ENCODE measurements at places on chromosomes 5 and 9.

GRCh38 chr5:71706906-71707305 lies 12.2 kb upstream of the CARTPT start:
- DNase-seq: no peak

- no peak for DNase-seq
Measured at GRCh38 chr5:96329886-96330529, 103.0 kb downstream of the PCSK1 start.

DNA sequence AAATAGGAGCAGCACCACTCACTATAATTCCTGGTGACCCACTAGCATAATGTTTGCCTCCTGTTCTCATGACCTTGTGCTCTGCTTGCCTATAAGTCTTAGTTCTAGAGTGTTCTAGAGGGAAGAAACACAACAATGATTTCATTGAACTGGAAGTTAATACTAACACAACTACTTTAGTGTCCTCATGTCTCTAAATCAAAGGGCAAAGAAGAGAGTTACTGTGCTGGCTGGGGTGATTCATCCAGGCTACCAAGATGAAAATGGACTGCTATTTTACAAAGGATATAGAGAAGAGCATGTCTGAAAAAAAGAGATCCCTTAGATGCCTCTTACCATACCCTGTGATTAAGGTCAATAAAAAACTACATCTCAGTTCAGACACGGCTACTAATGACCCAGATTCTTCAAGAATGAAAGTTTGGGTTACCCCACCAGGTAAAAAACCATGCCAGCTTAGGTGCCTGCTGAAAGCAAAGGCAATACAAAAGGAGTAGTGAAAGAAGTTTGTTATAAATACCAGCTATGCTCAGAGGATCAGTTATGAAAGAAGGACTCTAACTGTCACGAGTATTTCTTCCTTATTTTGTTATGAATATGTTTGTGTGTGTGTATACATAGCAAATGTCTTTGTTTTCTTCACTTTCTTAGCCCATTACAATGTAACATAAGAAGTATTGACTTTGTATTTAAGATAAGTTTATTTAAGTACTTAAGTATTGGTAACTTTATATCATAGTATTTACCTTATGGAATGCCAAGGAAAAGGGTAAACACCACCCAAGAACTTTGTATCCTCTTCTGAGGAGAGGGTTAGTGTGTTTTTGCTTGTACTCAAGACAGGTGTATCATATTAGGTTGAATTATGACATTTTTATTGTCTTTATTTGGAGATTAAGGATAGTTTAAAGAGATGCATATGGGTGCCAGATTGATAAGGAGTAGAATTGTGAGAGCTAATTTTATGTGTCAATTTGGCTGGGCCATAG lies 314.1 kb upstream of the PTGER4 start:
- DNase-seq: no peak

GRCh38 chr9:91026266-91026665 lies 224.6 kb downstream of the SYK start:
- DNase-seq: no peak

DNA sequence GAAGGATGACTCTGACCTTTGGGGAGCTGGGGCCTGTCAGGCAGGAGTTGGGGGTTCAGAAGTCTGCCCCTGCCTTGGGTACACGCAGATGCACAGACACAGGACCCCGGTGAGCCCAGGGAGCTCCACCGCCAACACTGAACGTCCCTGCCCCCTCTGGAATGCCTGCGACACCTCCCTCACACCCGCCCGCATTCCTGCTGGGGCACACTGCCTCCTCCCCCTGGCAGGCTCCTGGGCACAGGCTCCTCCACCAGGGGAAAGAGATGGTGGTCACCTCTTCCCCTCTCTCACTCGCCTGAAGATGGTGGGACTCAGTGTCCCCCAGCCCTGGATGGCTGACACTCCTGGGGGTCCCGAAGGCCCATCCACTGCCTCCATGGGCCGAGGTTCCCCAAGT lies 12.0 kb downstream of the CRB2 start:
- no peak for DNase-seq

DNA sequence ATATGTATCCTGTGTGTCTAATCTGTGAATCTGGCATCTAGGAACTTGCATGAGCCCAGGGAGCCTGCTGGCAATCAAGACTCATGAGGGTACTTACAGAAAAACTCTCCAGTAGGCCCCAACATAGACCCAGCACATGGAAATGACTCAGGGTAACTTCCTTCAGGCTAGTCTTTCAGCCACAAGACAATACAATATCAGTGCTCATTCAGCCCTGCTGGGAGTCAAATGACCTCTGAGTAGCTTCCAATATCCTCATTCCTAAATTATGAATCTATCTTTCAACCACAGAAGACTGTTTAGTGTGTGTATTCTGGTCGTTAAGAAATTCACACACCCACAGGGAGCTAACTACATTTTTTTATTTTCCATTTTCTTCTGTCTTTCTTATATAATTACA lies 1273.0 kb downstream of the EFNA5 start:
- peak; percentile 88 for DNase-seq

DNA sequence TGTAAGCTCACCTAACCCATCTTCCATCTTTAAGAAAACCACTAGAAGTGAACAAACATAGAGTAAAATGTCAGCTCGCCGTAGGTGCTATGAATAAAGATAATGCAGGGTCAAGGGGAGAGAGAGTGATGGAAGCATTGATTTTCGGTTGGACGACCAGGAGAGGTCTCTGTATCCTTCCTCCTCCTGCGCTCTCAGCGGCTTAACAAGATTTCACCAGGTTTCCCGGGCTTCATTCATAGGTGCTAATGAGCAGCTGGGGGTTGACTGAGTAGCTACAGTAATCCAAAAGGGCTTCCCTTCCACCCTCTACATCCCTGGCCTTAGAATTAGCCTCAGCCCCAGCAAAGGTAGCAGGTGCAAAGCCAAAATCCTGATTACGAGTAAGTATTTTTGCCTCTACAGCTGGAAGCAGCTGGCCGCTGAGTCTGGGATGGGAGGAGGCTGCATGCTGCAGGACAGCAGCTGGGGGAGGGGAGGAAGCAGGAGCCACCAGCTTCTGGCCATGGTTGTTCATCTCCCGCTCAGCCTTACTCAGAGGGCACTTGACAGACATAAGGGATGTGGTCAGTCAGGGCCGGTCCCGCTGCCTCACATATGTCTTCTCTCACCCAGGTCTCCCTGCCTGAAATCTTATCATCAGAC lies 112.0 kb upstream of the IL12B start:
- DNase-seq: no peak

DNA sequence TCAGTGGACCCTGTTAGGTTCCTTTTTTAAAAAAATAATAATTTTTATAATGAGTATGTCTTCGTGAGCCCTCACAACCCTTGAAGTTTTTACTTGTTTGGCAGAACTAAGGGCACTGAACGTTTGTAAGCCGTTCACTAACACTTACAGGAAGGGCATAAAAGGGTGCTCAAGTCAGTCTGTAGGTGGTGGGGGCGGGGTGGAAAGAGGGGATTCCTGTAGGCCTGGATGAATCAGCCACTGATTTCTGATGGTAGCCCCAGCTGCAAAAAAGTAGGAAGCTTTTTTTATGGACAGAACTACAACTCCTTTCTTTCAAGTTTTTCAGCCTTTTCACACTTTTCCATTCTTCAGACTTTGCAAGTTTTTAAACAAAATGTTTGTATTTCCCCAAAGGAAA lies 35.8 kb downstream of the PIK3R1 start:
- no peak for DNase-seq

DNA sequence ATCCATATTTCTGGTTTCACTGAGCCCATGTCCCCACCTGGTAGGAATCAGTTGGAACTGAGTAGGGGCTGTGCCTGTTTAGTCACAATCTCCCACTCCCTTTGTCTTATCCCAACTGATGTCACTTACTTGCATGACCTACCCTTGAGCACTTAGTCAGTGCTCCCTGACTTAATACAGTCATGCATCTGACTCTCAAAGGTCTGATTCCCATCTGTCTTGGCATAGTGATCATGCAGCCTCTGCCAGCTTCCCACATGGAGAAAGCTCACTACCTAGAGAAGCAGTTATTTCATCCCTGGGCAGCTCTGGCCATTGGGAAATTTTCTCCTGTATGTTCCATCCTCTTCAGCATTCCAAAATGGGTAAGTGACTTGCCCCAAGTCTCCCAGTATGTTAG lies 24.8 kb downstream of the ABLIM3 start:
- no peak for DNase-seq

DNA sequence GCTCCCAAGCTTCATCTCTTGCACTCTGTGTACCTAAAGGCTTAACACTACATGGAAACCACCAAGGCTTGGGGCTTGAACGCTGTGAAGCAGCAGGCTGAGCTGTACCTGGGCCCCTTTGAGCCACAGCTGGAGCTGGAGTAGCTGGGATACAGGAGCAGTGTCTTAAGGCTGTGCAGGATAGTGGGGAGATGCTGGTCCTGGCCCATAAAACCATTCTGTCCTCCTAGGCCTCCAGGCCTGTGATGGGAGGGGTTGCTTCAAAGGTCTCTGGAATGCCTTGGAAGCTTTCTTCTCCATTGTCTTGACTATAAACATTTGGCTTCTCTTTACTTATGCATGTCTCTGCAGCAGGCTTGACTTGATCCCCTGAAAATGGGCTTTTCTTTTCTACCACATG lies 42.3 kb upstream of the DAPK1 start:
- no peak for DNase-seq

DNA sequence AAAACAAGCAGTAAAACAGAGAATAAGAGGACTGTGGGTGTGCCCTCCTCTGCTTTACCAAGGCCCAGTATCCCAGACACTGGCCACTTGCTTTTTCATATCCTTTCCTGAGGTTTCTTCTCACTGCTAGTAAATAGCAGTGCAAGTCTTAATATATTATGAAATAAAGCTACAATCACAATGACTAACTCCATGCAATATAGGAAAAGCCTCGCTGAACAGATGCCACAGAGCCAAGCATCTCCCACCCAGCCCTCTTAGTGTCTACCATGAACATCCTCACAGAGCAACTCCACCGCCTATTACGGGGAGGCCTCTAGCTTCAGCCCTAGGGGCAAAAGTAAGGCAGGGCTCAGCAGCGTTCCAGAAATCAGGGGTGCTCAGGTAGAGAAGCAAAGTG lies 130.7 kb upstream of the LHFPL2 start:
- DNase-seq: no peak

DNA sequence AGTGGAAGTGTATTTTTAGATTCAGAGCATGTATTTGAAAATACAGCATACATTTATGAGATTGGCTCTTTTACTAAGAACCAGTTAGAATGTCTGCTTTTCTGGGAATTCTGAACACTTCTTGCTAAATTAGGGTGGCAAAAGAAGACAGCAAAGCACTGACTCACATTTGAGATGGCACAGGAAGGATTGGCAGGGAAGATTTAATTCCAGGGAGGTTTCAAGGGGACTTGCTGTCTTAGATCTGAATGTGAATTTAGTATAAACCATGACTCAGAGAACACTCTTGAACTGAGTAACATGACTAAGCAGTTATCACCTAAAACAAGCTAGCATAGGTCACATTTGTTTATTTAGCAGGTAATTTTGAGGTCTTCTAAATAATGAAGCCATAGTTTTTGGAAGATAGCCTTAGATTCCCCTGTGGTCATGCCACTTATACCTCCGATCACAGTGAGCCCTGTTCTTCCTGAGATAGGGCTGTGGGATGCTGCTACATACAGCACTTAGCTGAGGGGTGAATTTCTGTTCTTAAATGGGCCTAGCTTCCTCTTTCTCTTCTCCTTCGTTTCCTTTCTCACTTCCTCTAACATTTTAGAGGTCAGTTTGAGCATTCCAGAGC lies 173.8 kb downstream of the PCSK1 start:
- no peak for DNase-seq

- no peak for DNase-seq
Measured at GRCh38 chr5:60687927-60688720, 11.8 kb downstream of the DEPDC1B start.

GRCh38 chr9:90449213-90449925 lies 193.3 kb downstream of the DIRAS2 start:
- no peak for DNase-seq

DNA sequence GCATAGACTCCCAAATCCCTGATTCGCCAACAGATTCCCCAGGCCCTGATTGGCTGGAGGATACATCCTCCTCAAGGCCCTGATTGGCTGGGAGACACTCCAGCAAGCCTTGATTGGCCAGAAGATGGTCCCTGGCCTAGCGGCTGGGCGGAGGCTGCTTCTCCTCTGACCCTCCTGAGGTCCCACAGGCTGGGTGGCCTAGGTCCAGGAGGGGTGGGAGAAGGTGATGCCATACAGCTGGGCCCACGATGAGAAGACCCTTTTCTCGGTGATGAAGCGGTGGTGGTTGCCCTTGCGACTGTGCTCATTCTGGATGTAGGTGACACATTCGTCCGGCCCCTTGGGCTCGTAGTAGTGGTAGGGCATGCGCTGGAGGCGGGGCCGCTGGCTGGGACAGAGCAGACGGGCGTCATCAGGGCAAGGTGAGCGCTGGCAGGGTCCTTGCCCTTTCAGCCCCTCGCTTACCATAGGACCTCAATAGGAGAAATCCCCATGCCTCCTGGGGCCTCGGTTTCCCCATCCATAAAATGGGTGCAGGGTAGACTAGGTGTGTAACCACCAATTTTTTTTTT lies 9.0 kb upstream of the AK1 start:
- no peak for DNase-seq

DNA sequence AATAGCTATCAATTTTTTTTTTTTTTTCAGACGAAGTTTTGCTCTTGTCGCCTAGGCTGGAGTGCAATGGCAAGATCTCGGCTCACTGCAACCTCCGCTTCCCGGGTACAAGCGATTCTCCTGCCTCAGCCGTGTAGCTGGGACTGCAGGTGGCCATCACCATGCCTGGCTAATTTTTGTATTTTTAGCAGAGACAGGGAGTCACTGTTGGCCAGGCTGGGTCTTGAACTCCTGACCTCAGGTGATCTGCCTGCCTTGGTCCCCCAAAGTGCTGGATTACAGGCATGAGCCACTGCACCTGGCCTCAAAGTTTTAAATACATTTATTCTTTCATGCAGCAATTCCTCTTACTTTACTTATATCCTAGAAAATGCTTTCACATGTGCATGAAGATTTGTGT lies 17.6 kb downstream of the TRIM14 start:
- DNase-seq: no peak

DNA sequence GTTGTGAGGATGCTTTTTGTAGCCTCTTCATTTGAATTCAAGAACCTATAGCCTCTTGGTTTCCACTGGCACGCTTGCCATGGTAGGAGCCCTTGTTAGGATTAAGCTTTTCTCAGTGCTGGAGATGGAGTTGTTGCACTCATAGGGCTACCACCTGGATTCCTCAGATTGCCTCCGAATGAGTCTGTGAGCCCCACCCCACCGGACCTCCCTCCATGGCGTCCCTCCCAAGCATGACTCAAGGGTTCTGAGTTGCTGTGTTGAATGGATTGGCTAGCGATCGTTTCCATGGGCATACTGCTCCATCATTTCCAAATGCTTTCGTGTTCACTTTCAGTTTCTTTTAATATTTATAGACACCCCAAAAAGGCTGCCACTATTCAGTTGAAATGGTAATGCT lies 69.9 kb downstream of the DAPK1 start:
- no peak for DNase-seq
